ENCODE measurements at places on chromosomes 16 and 17.

GRCh38 chr17:3900646-3901045, 7.8 kb upstream of the CAMKK1 start:
- DNase-seq = no peak

DNA sequence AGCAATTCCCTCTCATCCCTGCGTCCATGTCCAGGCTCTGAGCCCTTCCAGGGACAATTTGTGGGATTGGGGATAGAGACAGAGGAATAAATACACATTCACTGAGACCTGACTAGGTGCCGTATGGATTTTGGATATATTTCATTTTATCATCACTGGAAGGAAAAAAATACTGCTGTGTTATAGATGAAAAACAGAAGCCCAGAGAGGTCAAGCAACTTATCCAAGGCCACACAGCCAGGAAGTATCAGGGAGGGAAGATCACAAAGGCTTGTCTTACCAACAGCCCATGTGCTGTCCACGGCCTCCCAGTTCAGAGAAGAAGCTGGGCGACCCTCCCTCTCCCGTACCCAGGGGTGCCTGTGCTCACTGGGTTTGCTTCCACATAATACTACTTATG, 6.1 kb upstream of the HAP1 start:
- no peak for DNase-seq

DNA sequence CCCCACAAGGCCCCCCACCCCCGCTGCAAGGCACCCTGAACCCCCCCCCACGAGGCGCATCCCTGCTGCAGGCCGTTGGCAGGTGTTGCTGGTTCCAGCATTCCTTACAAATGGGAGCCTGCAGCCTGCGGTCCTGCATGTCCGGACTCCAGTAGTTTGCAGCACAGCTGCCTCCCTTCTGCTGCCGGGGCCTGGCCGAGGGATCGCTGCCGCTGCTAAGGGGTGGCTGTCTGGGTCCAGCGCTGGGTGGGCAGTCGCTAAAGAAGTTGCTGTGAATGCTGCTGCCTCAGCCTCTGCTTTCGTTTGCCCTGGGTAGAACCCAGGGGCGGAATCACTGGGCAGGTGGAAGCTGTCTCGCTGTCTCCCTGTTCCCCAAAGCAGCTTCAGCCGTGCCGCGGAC, 11.8 kb downstream of the UTS2R start:
- no peak for DNase-seq

DNA sequence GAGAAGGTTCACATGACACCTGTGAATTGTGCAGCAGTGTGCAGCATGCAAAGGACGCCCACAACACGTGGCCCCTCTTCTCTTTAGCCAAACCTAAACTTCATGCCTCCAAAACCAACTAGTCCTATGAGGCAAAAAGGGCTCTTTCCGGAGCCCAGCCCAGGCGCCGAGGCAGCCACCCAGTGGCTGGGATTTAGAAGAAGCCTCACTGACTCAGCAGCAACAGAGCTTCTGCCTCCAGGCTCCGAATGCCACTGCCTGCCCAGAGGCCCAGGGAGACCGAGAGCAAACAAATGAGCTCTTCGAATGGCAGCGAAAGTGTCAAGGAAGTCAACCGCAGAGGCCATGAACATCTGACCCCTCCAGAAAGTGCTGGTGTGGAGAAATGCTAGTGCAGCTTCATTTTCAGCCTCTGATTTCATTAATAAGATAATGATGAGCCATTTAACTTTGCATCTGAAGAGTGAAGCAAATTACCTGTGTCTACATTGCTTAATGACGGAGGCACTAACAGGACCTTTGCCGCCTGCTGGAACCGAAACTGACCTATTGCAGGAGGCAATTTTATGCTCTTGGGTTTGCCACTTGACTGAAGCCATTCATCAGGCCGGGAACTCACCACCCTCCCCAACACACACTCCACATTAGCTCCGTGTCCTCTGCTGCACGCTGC, 157.7 kb upstream of the RPL38 start:
- no peak for DNase-seq

DNA sequence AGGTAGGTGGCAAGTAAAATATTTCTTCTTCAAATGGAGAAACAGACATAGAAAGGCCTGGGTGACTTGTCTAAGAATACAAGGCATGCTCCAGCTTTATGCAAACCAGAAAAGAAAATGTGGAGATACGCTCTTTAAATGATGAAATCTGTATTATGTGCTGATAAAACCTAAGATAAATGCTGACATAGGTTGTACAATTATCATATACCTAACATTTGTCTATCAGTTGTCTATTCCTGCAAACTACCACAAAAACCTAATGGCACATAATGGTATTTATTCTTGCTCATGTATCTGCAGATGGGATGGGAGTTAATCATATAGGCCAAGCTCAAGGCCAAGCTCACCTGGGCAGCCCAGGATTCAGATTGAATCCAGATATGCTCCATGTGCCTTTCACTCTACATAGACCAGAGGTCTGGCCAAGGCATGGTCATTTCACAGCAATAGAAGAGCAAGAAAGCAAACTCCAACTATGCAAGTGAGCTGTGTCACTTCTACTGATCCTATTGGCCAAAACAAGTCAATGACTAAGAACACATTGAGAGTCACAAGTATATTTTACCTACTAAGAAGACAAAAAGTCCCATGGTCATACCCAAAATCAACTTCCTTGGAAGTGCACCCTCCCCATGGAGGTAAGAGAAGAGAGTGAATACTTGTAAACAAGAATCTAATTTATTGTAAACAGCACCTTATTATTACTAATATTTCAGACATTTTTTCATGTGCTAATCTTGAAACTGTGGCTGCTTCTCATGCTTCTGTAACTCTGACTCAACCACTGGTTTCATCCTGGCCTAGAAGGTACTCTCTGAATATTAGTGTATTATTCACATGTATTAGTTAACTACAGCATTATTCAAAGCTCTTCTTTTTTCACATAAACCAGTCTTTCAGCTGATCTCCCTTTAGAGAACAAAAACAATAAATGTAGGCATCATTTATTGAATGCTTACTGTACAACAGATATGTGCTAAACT, 270.7 kb upstream of the SOX9 start:
- no peak for DNase-seq

- DNase-seq = no peak
These were observed 34.1 kb downstream of the CNTNAP4 start for GRCh38 chr16:76311260-76311659.

DNA sequence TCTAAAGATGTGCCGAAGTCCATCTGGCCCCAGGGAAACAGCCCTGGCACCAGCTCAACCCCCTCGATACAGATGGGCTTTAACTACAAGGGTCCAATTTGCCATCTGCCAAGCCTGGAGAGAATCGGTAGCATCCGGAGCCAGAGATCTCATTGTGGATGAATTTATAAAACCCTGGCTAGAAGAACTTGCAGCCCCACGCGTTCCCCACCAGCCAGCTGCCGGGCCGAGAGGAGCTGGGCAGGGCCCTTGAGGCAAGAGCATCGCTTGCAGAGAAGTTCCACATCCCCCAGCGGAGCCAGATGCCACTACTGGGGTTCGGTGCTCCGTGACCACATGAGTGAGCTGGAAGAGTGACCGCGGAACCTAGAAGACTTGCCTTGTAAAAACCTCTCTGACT, 65.3 kb upstream of the NOL11 start:
- DNase-seq = no peak

DNA sequence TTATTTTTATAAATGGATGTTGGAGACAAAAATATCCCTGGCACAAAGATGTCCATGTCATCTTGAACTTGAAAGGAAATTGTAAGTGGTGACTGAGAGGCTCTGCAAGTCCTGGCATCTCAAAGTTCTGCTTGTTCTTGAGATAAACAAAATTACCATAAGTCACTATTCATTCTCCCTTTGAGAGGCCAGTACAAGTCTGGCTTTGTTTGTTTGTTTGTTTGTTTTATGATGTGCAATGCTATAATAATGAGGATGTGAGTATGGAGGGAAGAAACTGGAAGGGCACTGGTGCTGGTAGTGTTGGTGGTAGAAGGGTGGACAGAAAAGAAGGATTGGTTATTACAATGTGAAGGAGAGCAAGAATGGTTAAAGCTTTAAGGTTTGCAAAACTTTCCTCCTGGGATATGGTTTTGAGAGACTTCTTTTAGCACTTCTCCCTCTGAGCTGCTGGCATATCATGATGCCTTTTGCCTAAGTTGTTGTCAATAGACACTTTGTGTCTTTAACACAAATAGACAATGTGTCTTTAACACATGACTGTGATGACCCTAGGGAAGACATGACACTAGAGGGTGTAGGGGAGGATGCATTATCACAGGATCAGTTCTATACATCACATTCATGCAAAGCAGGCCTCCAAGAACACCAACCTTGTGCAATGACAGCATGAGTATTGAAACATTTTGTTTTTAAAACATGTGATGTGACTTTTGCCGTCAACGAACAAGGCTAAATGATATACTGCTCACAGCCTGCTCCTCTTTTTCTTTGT, 880.5 kb upstream of the GOT2 start:
- DNase-seq = no peak

- no peak for DNase-seq
These were observed 2.5 kb downstream of the NUBP2 start for GRCh38 chr16:1784977-1785845.

- no peak for DNase-seq
These were observed 18.9 kb upstream of the SPPL2C start for GRCh38 chr17:45825792-45826191.

DNA sequence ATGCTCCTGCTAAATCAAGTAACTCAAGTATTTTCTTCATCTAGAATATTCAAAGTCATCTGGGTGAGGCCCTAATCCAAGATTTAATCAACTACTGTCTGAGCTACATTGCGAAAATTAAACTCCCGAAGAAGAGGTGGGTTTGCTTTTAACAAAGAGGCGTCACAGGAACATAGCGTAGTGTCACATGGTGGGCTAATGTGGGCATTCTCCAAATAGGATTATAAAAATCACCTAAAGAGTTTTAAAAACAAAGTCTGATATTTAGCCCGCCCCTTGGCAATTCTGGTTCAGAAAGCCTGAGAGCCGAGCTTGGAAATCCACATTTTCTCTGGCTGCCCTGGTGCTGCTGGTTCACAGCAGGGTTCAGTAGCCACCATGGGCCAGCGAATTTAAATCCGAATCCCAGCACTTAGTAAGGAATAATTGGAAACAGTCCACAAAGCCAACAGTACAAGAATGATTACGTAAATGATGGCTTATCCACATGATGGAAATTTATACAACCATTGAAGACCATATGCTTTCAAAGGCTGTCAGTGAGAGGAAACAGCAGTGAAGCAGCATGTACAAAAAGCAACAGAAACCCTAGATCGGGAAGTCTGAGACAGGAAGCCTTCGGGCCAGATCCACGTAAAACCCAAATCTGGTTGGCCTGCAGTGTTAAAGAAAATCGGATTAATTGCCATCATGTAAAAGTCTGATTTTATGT, 8.8 kb downstream of the PMM2 start:
- DNase-seq = no peak

- no peak for DNase-seq
These were observed 43.2 kb downstream of the RAI1 start for GRCh38 chr17:17724307-17725010.

GRCh38 chr17:17990282-17990681, 17.6 kb downstream of the DRC3 start:
- no peak for DNase-seq

DNA sequence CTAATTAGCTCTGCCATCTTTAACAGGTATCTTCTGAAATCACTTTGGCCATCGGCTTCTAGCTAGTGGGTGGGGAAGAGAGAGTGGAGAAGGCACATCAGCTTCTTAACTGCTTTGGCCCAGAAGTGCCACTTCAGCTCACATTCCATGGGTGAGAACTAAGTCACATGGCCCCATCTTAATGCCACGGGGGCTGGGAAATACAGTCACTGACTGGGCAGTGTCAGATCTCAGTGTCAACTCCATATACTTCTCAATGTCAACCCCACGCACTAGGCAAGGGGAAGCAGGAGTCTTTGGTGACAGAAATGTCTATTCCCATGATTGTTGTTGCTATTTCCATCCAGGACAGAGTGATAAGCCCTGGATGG, 29.4 kb downstream of the CCR7 start:
- no peak for DNase-seq

GRCh38 chr16:14308368-14308723, 237.2 kb downstream of the MRTFB start:
- DNase-seq = no peak

- DNase-seq = no peak
These were observed 65.8 kb downstream of the CYTH1 start for GRCh38 chr17:78716292-78716691.

DNA sequence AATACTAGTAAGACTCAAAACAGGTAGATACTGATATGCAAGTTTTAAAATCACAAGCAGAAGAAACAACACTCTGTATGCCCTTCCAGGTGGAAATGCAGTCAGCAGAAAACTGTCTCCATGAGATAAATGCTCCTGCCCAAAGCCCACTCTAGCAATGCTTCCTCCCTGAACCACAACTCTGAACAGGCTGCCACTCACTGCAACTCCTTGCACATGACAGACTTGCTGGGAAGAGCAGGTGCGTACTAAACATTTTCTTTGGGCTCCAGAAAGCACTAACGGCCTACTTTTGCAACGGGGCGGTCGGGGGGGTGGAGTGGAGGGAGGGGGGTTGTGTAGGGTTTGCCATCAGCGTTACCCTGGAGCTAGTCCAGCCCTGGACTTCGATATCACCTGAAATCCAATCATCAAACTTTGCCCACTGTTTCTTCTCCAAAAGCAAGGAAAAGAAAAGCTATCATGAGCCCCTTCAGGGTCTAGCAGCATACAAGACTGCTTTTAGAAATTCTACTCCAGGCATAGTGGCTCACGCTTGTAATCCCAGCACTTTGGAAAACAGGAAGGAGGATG, 46.1 kb downstream of the ANKRD11 start:
- DNase-seq = no peak

GRCh38 chr16:1070084-1070863, 2.3 kb upstream of the SSTR5 start:
- DNase-seq = no peak

DNA sequence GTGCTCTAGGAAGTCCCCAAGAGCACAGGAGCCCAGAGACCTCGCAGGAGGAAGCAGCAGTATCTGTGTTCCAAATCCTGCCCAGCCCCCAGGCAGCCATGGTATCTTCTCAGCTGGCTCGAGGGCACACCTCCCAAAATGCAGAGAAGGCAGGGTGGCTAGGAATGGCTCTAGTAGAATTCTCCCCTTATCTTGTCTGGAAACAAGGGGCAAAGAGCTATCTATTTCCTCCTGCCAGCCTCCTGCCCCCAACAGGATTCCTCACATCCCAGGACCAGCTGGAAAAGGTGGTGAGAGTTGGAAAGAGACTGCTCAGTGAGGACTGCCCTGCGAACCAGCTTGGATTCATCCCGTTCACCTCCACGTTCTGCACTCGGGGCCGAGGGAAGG, 8.6 kb upstream of the TSPOAP1 start:
- DNase-seq = no peak

GRCh38 chr17:42509841-42510240, 26.2 kb upstream of the NAGLU start:
- DNase-seq = no peak

- no peak for DNase-seq
These were observed 16.6 kb downstream of the KRT9 start for GRCh38 chr17:41555105-41555887.

DNA sequence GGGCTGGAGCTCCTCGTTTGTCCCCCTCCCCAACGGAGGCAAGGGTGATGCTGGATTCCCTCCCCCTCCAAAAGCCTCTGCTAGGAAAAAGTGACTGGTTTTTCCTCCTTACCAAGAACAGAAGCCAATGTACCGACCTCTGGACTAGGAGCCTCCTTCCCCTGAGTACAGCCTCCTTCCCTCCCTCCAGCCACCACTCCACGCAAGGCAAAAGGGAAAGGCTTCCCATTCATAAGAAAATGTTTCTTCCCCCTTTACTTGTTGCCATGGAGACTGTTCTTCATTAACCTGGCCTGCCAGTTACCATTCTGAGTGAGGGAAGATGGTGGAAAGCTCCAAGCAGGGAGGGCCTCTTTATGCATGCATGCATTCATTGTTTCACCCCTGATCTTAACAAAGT, 4.3 kb upstream of the PIMREG start:
- DNase-seq = no peak

- no peak for DNase-seq
These were observed 69.7 kb downstream of the ESRP2 start for GRCh38 chr16:68166264-68166663.
